ENCODE measurements at places on chromosomes 11 and 22. TPM values are rescaled to one million over a fixed set of nuclear protein-coding genes. Genes with fewer than 3 reads are reported as not detected.

EFEMP2 gene
- total RNA-seq = 7.1 TPM

- peak; percentile 72 for DNase-seq
These were observed 540 bp downstream of the PPARA start for GRCh38 chr22:46150655-46151477.

DNA sequence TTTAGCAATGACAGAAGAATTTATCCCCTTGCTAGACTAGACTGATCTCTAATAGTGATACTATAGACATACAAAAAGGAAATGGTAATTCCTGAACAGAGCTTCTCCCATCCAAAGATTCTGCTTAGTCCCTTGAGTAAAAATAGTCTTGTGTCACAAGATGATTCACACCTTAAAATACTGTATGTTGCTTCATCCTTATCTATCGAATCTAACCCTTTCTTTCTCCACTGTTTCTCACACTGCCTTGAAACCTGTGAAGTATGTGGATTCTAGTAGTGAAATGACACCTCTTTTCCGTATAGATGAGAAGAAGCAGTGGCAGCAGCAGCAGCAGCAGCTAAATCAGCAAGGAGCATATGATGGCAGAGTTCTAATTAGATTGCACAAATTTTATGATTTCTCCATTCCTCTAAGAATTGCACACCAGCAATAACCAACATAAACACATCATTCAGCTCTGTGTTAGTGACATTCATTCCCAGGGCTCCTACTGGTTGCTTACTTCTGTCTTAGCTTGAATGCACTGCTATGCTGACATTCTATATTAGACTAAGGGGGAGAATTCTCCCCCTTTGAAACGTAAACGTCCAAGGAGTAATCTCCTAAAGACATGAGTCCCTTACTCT lies 14.6 kb downstream of the KCNA4 start:
- DNase-seq = no peak

DNA sequence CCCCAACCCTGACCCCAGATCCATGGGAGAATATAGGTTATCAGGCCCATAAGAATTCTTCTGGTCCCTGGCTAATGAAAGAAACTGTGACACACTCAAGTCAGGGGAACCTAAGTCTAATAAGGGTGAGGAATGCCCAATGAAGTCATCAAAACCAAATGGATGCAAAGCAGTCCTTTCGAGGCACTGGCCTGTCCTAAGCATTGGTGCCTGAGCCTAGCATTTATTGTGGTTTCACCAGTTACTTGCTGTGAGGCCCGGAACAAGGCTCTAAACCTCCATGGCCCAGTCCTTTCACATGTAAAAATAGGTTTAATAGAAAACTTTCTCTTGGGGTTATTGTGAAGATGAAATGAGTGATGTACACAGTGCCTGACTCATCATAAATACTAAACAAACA lies 712.6 kb downstream of the DLG2 start:
- DNase-seq = no peak

GRCh38 chr11:8712506-8712905 lies 29.9 kb downstream of the RPL27A start:
- DNase-seq = no peak

DNA sequence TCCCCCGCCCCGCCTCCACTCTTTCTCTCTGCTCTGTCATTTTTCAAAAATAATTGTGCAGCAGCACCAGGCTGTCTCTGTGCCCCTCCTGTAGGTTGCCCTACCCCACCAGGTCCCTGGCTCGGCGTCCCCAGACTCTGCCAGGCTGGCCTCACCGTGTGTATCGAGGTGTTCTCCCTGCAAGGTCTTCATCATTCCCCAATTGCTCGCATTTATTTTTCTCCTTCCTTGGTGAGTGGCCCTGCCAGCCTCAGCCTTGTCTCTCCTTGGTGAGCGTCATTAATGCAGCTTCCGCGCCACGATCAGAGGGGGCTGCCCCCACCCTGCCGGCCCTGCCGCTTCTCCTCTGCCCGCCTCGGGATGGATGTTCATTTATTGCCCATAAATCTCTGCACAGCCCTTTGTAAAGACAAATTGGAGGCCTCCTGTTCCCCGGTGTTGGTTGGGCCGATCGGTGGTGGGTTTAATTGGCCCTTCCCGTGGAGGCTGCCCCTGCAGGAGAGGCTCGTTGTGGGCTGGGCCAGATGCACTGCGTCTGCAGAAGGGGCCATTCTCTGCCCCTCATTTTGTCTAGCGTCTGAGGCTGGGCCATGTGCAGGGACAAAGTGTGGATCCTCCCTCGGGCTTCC lies 33.2 kb downstream of the RTN4R start:
- no peak for DNase-seq

DNA sequence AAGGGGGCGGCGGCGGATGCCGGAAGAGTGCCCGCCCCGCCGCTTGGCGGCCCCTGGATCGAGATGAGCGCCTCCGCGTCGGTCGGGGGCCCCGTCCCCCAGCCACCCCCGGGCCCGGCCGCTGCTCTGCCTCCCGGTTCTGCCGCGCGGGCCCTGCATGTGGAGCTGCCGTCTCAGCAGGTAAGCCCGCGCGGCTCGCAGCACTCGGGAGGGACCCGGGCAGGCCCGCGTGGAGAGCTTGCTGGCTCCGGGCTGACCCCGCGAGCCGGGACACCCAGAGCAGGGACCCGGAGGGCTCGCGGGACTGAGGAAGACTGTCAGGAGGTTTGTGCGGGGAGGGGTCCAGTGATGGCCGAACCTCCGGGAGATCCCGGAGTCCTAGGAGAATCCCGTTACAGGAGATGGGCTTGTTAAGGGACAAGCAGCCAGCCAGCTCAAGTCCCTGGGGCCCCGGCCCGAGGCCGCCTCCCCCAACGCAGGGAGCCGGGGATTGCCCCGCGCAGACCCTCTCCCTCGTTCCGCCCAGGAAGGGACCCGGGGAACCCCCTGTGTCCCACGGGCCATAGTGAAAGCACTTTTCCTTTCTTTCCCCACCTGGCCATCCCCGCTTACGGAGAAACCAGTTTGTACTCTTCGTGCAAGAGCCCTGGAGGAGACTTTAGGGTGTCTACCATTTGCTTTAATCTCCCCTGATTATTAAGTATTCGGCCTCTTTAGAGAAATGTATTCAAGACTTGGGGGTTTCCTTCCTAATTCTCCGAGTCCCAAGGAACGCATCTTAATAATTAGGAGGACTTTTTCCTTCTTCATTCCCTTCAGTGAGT lies 547 bp downstream of the UVRAG start:
- peak; percentile 65 for DNase-seq

SEPTIN5 gene
- 0.30 TPM for total RNA-seq

DNA sequence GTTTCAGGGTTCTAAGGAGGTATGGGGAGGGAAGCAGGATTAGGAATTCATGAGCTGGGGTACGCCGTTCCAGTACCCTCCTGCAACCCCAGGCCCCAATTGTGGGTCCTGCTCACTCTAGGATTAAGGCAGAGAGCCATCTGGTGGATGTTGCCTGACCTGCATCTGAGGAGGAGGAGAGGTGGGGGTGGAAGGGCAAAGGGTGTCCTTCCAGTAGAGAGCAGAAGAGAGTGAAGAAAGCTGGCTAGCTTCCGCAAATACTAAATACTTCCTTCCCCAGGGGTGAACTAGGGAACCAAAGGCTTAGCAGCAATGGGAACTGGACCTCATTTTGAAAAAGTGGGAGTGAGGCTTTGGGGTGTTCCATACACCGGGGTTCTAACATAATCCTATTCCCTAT lies 10.6 kb downstream of the LRRC51 start:
- peak; percentile 72 for DNase-seq

DDI1 gene
- total RNA-seq = not detected

GRCh38 chr11:68016161-68016903 lies 6.2 kb downstream of the ALDH3B1 start:
- no peak for DNase-seq

- no peak for DNase-seq
These were observed 70.7 kb downstream of the ANO5 start for GRCh38 chr11:22263613-22264012.

OR51V1 gene
- not detected for total RNA-seq

DNA sequence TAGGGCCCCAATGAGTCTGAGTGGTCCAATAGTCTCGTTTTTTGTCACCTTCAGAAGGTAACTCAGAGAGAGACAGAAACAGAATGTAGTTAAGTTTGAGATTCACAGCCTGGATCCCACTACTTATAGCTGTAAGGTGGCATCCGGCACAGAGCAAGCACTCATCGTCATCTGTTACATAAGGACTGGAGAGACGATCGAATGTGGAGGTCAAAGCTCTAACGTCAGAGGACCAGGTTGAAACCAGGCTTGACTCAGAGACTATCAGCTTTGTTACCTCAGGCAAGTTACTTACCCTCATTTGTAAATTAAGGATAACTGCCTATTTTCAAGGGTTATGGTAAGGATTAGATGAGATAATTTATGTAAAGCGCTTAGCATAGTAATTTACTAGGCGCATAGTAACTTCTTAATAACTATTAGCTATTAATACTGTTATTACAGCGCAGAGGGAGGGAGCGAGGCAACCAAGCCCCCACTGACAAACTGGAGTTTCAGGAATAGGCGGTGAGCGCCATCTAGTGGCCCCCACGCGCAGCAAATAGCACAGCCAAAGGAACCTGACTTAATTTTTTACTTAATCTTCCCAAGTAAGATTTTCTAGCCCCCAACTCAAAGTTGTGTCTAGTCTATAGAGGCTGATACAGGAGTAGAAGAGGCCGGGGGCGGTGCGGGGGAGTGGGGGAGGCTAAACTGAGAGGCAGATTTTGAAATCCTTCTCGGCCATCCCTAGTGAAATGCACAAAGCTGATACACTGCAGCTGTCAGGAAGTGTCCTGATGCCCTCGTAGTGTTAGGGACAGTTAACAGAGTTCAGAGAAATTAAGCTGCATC lies 29.0 kb upstream of the API5 start:
- DNase-seq = peak; percentile 55

DNA sequence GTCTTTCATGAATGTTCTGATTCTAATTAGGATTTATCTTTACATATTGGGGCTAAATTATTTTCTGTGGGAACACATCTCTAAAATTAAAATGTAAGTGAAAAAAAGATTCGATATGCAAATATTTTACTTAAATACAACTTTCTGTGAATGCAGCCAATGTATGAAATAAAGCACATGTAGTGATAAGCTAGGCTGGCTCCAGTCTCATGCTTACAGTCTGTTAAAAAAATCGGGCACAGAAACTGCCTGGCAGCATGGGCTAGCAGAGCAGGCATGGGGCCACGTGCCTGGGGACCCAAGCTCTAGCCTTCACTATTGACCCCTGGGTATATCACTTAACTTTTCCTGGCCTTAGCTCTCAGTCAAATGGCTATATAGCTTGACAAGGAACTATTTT lies 46.5 kb downstream of the NELL1 start:
- no peak for DNase-seq

KRTAP5-10 gene
- total RNA-seq = not detected

- DNase-seq = no peak
These were observed 31.5 kb upstream of the GLYATL1 start for GRCh38 chr11:58907780-58908179.

DNA sequence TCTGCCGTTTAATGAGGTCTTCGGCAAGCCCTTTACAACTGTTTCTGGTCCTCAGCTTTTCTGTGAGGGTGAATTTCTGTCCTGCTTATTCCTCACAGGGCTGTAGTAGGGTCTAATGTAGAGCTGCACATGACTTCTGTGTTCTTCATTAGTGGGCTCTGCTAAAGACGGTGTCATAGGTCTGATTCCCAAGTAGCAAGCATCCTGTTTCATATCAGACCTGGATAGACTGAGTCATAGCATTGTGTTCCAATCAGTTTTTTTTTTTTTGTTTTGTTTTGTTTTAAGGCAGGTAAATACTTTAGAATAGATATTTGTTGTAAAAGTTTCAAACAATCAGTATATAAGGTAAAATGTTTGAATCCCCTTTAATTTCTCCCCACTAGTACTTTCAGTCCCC lies 35.4 kb downstream of the BIRC2 start:
- no peak for DNase-seq

GRCh38 chr22:23697031-23697970 lies 6.5 kb downstream of the RGL4 start:
- DNase-seq = no peak

All from activated CD8-positive, alpha-beta memory T cell treated with anti-CD3 and anti-CD28 coated beads, Interleukin-2, amount 10 ng/mL, durations not matched to agents 7 days and 5 days (primary cell).